ENCODE measurements at places on chromosomes 4 and X. TPM values are rescaled to one million over a fixed set of nuclear protein-coding genes. Genes with fewer than 3 reads are reported as not detected.

- no peak for DNase-seq
Measured at GRCh38 chr4:184147858-184148737, 69.6 kb downstream of the ENPP6 start.

GRCh38 chr4:137700072-137700471, 167.8 kb upstream of the PCDH18 start:
- no peak for DNase-seq

The CHST7 gene
- total RNA-seq, result 6.5 TPM

The ZNF185 gene
- 1.2 TPM for total RNA-seq

DNA sequence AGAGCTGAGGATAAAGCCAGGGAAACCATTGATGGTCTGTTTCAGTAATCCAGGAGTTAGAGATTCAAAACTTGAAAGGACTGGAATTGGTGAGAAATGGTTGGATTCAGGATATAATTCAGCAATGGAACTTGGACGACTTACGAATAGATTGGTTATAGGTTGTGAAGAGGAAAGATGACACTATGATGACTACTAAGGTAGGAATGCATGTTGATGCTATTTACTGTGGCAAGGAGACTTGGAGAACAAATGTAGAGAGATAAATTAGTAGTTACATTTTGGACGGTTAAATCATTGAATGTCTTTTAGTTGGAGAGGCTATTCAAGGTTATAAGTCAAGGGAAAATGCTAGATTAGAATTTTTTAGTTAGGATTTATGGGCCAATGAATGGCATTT, 365.4 kb upstream of the TECRL start:
- no peak for DNase-seq

The ARSJ gene
- 0.80 TPM for total RNA-seq

The MYL5 gene
- total RNA-seq, result 11.4 TPM

The TFDP3 gene
- not detected for total RNA-seq

GRCh38 chr4:4541040-4541631, 712 bp downstream of the STX18 start:
- DNase-seq, result no peak

DNA sequence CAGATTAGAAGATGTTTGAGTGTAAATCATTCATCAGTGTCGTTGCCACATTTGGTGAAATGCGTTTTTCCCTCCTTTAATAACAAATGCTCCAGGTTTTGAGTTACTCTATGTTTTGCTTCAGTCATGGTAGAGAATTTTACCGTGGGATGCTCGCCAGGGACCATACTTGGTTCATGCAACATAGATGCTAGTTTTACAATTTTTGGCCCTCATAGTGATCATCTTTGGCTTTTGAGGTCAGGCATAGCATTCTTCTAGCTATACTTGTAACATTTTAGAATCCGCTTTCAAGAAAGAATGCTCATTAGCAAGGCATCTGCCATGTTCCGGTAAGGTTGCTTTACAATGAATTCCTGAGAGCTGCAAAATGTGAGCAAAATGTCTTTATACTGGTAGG, 147.2 kb downstream of the SPCS3 start:
- DNase-seq, result no peak

- DNase-seq, result no peak
Measured at GRCh38 chrX:130262231-130262630, 6.5 kb downstream of the ZNF280C start.

DNA sequence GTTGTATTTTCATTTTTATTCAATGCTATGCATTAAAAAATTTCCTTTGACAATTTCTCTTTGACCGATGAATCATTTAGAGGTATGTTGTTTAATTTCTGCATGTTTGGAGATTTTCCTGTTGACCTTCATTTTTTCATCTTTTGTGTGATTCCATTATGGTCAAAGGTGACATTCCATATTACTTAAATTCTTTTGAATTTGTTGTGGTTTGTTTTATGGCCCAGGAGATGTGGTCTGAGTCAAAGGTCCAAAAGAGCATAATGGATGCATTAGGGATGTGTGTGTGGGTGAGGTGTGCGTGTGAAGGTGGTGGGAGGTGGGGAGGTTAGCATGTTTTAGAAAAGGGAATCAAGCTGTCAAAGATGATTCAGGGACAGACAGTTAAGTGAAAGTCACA, 76.0 kb upstream of the GIMD1 start:
- no peak for DNase-seq

DNA sequence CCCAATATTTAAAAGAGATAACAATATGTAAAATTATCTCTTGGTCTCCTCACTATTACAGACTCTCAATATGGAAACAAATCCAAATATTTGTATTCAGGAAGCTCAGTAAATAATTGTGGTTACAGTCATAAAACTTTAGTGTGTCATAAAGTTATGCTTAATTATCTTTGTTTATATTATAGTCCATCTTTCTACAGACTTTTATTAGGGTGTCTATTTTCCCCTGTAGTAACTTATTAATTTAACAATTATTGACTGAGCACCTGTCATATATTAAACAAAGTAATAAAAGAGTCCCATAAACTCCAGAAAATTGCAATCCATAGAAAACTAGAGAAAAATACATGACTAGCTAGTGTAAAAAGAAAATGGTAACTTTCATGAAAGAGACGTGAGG, 61.6 kb upstream of the GPM6A start:
- DNase-seq, result no peak

- no peak for DNase-seq
Measured at GRCh38 chr4:96585304-96585703, 745.4 kb downstream of the PDHA2 start.

- peak; percentile 56 for DNase-seq
Measured at GRCh38 chrX:31435592-31435991, 363.8 kb upstream of the FTHL17 start.

GRCh38 chr4:89915937-89916336, 21.3 kb downstream of the MMRN1 start:
- no peak for DNase-seq

GRCh38 chrX:12657881-12658280, 133.3 kb upstream of the PRPS2 start:
- no peak for DNase-seq

DNA sequence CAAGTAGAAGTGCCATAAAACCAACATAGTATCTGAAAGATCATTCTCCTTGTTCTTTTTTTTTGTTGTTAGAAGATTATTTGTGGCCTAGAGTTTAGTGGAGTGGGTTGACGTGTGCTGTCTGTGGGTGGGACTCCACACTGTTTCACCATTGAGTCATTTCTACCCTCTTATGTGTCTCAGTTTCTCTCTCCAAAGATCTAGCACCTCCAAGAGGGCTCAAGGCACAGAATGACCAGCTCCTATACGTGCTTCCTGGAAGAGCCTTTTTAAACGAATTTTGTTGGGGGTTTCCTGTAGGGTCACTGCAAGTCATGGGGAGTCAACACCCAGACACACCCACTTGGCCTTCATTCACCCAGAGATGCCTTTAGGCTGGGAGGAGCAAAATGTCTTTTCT, 150.1 kb downstream of the KLF8 start:
- DNase-seq, result no peak

The CCDC160 gene
- total RNA-seq, result not detected

GRCh38 chr4:148056879-148057278, 325.0 kb downstream of the ARHGAP10 start:
- peak; percentile 55 for DNase-seq

The NAT8L gene
- 3.1 TPM for total RNA-seq

- no peak for DNase-seq
Measured at GRCh38 chr4:145613566-145614232, 5.5 kb upstream of the MMAA start.

The ANOS1 gene
- 3.2 TPM for total RNA-seq

GRCh38 chr4:185020863-185021761, 2.8 kb downstream of the HELT start:
- DNase-seq, result no peak

The TKTL2 gene
- total RNA-seq, result not detected

DNA sequence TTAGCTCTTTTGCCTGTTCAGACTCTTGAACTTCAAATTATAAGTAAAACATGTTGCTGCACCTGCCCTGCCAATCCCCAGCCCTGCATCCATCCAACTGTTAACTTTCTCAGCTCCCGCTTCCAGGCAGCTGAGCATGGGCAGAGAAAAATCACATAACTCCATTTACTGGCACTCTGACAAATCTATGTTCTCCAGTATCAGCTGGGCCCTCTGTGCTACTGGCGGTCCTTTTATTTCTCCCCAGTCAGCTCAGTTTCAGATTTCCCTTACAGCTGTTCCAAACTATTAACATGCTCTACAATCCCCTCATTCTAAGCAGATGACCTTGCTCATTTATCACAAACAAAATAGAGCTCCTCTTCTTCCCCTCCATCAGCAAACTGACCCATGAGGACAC, 240.4 kb upstream of the TET2 start:
- no peak for DNase-seq

GRCh38 chr4:1879485-1879884, 8.3 kb downstream of the NSD2 start:
- no peak for DNase-seq

DNA sequence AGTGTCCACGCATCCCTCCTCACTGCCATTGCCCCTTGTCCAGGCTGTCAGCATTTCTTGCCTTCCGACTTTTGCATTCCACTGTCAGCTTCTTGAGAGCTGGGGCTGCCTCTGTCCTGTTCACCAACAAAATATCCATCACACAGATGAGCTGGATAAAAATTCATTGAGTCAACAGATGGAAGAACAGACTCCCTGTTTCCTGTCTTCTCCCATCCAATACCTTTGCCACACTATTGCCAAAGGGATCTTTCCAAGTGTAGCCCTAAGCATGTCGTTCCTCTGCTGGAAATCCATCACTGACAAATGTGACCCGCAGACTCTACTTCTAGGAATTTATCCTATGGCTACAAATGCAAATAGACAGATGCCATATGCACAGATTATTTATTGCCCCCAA, 78.0 kb upstream of the PJA1 start:
- DNase-seq, result no peak

Measured in heart left ventricle (tissue), 16 donors.